ENCODE measurements at places on chromosomes 13 and 19. TPM values are rescaled to one million over a fixed set of nuclear protein-coding genes. Genes with fewer than 3 reads are reported as not detected.

DPP9 gene
- polyA plus RNA-seq, result 31.5 TPM

SHISA7 gene
- not detected for polyA plus RNA-seq

LEUTX gene
- polyA plus RNA-seq, result not detected

NOVA2 gene
- 4.2 TPM for polyA plus RNA-seq

SBSN gene
- not detected for polyA plus RNA-seq

ZNF486 gene
- 2.2 TPM for polyA plus RNA-seq

SERPINE3 gene
- polyA plus RNA-seq, result not detected

B3GNT8 gene
- polyA plus RNA-seq, result 4.1 TPM

CELF5 gene
- not detected for polyA plus RNA-seq

ZNF563 gene
- polyA plus RNA-seq, result 0.35 TPM

UBAC2 gene
- 47.2 TPM for polyA plus RNA-seq

KIR2DL3 gene
- not detected for polyA plus RNA-seq

ZNF254 gene
- 4.9 TPM for polyA plus RNA-seq

ZNF880 gene
- 8.3 TPM for polyA plus RNA-seq

CEACAM1 gene
- 2.4 TPM for polyA plus RNA-seq

SOX1 gene
- polyA plus RNA-seq, result not detected

GAPDHS gene
- not detected for polyA plus RNA-seq

GSK3A gene
- polyA plus RNA-seq, result 73.7 TPM

DLL3 gene
- 0.89 TPM for polyA plus RNA-seq

ARHGAP33 gene
- polyA plus RNA-seq, result 11.7 TPM

LRRC8E gene
- 1.3 TPM for polyA plus RNA-seq

SF3A2 gene
- polyA plus RNA-seq, result 21.5 TPM

KCNJ14 gene
- polyA plus RNA-seq, result 0.32 TPM

BEST2 gene
- not detected for polyA plus RNA-seq

ANKRD24 gene
- polyA plus RNA-seq, result 0.08 TPM

CCDC169 gene
- 1.2 TPM for polyA plus RNA-seq

Data from endothelial cell of umbilical vein (primary cell).